ENCODE measurements at places on chromosomes 1 and 21.

DNA sequence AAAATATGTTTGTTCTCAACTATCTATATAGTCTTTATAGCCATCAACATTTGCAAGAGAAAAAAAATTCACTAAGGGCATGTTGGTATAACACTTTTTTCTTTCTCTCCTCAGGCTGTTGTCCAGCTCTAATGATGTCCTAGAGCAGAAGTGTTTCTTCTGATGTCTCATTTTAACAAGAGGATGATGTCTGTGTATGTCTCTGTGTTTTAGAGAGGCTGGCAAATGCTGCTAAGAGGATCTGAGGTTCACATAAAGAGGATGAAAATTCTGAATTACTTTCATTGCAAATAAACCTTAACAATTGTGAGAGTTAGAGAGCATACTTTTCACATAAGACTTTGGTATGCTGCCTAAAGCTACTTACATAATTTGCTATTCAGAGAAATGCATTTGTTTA is 2.6 kb upstream of the BRINP3 start:
- no peak for DNase-seq

DNA sequence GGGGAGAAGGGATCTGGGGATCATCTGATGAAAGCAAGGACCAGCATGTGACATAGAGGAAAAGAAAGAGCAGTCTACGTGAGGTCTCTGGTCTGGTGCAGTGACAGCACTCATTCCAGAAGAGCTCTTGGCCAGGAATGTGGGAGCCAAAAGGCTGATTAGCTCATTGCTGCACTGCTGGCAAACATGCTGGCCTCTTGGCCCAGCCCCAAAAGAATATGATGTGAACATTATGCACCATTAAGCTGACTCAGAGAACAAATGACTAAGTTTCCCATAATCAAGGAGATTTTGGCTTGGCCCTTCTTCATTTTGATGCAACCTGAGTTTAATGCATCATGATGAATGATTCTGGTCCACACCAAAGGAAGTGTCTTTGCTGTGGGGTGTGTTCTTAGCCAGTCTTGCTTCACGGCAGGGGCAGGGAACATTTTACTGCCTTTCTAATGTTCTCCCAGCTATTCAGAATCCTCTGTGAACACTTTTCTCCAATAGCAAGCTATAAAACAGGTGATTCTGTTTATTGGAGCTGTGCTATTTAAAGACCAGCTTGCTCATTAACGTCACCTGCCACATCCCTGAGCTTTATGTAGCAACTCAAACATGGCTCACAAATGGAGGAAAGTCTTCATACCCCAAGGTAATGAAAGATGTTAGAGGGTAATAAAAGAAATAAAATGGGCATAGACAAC is 55.1 kb downstream of the PCBP3 start:
- DNase-seq = no peak

DNA sequence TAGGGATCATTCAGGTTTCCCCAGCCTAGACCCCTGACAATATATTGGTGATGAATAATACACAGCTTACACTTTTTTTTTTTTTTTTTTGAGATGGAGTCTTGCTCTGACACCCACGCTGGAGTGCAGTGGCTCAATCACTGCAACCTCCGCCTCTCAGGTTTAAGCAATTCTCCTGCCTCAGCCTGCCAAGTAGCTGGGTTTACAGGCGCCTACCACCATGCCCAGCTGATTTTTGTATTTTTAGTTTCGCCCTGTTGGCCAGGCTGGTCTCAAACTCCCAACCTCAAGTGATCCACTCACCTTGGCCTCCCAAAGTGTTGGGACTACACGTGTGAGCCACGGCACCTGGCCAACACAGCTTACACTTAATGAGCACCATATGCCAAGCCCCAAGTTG is 7.2 kb downstream of the VASH2 start:
- DNase-seq = no peak

- no peak for DNase-seq
Measured at GRCh38 chr21:38780879-38781278, 24.9 kb upstream of the ETS2 start.

GRCh38 chr1:192959657-192960186 is 99.4 kb downstream of the UCHL5 start:
- no peak for DNase-seq

DNA sequence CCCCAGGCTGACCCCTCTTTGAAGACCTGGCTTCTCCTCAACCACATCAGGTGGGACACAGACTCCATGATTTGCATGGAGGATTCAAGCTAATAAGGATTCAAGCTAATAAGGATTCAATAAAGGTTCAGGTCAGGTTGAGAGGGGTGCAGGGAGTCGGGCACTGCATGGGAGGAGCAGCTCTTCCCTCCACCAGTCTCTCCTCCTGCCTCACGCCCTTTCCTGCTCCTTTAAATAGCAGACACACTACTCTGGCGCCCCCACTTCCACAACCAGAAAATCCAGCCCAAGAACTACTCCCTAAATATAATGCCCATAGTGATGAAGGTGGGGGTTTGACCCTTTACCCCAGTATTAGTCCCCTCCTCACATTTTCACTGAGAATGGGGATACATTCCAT is 7.1 kb downstream of the MEX3A start:
- no peak for DNase-seq

Data from stimulated activated CD8-positive, alpha-beta memory T cell treated with anti-CD3 and anti-CD28 coated beads, Interleukin-7, amount 100 ng/mL, for 4 hours (primary cell).